A549 (cell line): ENCODE measurements at places on chromosomes 11 and 22.

DNA sequence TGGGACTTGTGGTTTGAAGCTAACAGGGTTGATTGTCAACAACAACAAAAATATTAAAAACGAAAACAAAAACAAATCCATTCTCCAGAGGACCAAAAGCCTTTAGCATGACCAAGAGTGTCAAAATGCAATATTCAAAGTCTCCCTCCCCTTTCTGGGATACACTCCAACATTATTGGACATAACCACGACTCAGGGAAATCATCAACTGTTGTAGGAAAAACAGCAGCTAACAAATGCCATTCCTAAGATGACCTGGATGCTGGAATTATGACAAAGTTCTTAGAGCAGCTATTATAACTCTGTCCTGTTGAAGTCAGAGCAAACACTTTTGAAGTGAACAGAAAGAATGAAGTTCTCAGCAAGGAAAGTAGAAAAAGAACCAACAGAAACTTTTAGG is 143.0 kb downstream of the TMEM135 start:
- no peak for DNase-seq

- DNase-seq, result no peak
Observed at GRCh38 chr11:104329078-104329665, 165.2 kb upstream of the PDGFD start.

GRCh38 chr11:69948256-69949141 is 129.3 kb upstream of the FGF3 start:
- peak; percentile 83 for DNase-seq

DNA sequence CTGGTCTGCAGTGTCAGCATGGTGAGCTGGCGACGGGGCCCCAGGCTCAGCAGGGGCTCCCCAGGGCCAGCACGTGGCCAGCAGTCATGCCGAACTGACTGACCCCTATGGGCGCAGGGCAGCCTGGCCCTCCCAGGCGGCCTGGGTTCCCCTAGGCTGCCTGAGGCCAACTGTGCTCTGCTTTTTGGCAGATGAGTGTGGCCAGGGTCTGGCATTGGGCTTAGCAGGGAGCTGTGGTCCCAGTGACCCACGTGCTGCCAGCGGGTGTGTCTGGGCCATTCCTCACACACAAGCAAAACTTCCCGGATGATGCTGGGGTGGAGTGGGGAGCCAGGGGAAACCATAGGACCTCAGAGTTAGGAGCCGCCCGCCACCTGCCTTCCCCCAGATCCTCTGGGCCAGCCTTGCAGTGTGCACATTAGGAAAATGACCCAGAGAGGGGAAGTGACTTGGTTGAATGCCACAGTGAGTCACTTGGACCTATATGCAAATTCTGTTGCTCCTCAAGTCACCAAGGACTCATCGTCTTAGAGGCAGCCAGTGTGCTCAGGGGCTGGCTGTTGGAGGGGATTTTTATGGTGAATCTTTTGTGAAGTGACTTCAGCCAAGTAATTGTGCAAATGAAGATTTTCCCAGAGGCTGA is 6.5 kb downstream of the ADORA2A start:
- no peak for DNase-seq

- peak; percentile 78 for DNase-seq
Observed at GRCh38 chr11:4181782-4182721, 87.5 kb downstream of the RRM1 start.

DNA sequence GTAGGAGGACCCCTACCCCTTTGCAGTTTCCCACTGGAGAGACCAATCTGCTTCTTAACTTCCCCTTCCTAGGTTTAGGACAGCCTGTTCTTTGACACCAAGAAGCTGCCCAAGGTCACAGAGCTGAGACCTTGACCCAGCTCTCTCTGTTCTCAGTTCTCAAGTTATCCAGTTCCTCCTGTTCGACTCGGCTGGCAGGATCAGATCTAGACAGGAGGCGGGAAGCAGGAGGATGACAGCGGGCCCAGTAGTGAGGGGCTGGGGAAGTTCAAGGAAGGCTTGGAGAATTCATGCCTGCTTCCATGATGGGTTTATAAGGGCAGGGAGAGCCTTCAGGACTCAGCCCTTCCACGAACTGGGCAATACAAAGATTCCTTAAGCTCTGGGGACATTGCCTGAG is 210.6 kb downstream of the DSCAML1 start:
- no peak for DNase-seq

DNA sequence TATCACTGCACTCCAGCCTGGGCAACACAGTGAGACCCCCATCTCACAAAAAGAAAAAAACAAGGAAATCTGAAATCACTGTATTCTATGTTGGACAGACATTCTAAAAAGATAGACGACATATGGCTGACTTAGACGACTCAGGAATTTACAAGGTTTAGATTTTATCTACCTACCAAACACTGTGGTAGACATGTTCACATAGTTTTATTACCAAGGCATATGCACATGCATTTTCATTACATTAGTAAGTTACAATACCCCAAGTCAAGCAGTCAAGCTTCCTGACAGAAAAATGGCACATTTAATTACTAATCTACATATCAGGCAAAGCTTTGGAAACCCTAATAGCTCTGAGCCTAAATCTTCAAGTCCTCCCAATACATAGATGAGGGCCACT is 262.2 kb downstream of the TTC28 start:
- no peak for DNase-seq

- DNase-seq, result no peak
Observed at GRCh38 chr11:27447288-27448183, 25.1 kb downstream of the LGR4 start.

GRCh38 chr22:32684822-32685187 is 116.7 kb upstream of the TIMP3 start:
- no peak for DNase-seq

GRCh38 chr11:10998674-10999073 is 140.8 kb upstream of the ZBED5 start:
- DNase-seq, result no peak

GRCh38 chr11:123745764-123746451 is 4.4 kb upstream of the ZNF202 start:
- no peak for DNase-seq

DNA sequence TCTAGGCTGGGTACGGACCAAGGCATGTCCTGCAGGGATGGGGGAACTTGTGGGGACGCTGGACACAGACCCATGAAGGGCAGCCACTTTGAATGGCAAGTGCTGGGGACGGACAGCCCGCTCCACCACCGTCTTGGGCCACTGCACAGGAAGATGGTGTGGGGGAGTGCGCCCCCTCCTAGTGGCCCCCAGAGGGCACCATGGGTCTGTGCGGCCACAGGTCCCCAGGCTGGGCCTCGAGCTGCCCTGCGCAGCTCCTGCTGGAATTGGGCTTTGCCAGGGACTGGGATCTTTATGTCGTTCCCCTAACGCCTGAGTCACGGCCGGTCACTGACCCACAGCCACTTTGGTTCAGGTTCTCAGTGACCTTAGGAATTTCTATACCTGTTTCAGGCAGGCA is 44.4 kb downstream of the NAT10 start:
- peak; percentile 33 for DNase-seq
